ENCODE measurements at places on chromosomes 1 and 21.

DNA sequence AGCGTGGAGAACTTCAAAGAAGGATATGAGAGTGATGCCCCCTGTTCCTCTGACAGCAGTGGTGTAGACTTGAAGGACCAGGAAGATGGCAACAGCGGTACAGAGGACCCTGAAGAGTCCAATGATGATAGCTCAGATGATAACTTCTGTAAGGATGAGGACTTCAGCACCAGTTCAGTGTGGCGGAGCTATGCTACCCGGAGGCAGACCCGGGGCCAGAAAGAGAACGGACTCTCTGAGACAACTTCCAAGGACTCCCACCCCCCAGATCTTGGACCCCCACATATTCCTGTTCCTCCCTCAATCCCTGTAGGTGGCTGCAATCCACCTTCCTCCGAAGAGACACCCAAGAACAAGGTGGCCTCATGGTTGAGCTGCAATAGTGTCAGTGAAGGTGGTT is 14.0 kb downstream of the CERS2 start:
- DNase-seq = no peak

DNA sequence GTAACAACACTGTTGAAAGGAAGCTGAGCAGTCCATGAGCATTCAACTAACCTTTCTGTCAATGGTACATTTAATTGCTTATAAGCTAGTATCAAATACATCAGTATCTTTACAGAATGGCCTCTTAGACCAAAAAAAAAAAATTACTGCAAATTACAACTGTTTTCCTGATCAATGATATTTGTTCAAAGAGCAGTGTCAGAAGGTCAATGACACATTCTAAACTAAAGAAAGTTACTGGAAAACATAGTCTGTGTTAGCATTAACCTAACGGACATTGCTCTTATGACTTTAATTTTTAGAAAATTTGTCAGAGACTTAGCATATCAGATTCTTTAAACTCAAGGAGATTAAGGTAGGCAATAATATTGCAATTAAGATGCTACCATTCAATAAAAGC is 162.5 kb downstream of the KCNT2 start:
- no peak for DNase-seq

GRCh38 chr1:47967864-47968555 is 29.2 kb downstream of the TRABD2B start:
- no peak for DNase-seq

DNA sequence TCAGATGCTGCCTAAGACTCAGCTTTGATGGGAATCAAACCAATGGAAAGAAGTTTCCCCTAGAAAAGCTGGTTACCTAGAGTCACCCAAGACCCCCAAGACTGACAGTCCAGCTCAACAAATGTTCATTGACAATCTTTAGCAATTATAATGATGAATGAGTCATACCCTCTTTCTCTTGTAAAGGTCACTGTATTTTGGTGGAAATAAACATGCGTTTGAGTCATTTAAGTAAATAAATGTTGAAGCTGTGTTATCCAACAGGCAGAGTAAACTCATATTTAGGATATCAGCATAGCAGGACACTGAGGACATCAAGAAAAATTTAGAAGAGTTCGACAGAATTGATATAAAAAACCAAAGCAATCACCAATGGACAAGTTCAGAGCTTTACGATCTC is 295.9 kb downstream of the RGS7 start:
- no peak for DNase-seq

GRCh38 chr1:150613061-150613920 is 16.1 kb downstream of the ENSA start:
- DNase-seq = peak; percentile 41

- DNase-seq = no peak
Observed at GRCh38 chr1:200919386-200919785, 24.7 kb downstream of the INAVA start.

GRCh38 chr1:169072945-169073725 is 33.4 kb upstream of the ATP1B1 start:
- DNase-seq = no peak

DNA sequence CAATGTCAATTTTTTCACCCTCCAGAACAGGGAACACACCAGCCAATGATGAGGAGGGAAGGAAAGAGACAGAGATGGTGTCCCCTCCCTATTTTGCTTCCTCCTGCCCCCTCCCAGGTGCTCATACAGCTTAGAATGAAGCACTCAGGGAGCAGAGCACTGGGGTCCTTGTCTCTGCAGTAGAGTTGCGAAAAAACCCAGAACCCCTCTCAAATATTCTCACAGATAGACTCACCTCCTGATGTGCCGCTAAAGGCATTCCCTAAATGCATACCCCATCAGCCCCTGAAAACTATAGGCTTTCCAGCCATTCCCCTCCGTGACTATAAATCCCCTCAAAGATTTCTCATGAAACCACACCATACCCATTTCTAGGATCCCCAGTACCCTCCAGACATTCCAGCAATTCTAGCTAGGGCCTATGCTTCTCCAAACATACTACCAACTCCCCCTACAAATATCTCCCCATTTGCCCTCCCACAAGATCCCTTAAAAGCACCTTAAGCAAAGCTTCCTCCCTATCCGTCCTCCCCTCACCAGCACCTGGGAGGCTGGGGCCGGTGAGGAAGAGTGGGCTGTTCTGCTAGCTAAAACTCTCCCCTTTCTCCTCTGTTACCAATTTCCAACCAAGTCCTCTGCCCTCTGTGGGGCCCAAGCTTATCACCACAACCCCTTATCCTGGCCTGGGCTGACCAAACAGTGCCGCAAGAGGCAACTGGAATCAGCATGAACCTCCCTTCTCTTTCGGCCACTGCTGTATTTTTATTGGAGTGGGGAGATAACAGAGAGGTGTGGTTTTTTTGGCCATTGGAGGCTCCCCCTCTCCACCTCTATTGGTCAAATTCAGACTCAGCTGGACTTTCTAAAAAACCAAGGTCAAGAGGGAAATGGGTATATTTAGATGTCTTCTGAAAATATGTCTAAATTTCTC is 54.7 kb downstream of the RHBG start:
- DNase-seq = no peak

DNA sequence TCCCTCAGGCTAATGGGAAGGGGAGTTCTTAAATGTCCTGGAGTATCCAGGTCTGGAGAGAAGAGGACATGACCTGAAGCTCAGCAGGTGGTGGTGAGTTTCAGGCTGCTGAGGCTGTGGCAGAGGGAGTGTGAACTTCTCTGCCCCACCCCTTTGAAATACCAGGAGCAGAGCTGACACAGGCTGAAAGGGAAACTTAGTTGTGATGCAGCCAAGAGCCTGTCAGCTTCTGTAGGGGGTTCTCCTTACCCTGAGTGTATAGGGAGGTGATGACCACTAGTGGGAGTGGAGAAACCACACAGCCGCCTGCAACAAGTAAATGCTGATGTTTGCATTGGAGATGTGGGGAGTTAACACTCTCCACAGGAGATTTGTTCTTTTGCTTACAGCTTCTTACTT is 152.3 kb downstream of the FCRL5 start:
- no peak for DNase-seq

- no peak for DNase-seq
Observed at GRCh38 chr1:44353604-44354003, 1.5 kb downstream of the ERI3 start.

DNA sequence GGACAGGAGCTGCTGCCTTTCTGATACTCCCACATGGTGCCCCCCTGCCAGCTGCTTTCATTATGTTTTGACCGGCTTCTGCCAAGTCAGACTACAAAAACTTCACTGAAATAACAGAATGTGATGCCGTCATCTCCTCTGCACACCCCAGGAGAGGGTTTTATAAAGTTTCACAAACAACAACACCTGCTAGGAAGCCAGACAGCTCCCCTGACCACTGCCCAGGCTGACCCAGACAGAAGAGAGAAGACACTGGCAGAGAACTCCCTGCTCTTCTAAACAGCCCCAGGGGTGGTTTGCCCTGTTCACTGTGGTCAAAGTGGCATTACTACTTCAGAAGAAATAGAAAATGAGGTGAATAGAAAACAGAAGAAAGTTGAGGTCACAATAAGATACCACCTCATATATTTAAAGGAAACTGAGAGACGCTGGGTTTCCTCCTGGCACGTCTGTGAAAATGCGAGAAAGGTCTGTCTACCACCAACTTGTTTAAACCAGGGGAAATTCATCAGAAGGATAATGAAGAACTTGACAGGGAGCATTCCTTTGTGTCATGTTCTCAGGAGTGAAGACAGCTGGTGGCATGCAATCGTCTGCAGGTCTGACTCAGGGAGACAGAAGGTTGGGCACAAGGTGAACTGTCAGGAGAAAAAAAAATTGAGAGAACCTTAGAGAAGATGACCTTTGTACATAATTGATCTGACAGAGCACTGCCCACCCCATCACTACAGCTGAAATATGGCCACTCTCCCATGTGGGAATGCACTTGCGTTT is 119.0 kb upstream of the NFIA start:
- DNase-seq = no peak

GRCh38 chr1:232474826-232475225 is 155.1 kb downstream of the SIPA1L2 start:
- no peak for DNase-seq

All from activated T-cell treated with anti-CD3 and anti-CD28 coated beads for 24 hours (primary cell).